NCI-H748 treated with DMSO at 0.1 percent for 48 hours (cell line): ENCODE measurements at places on chromosomes 5 and 9.

- DNase-seq, result no peak
These were observed 266.6 kb downstream of the PIK3R1 start for GRCh38 chr5:68482199-68482598.

- no peak for DNase-seq
These were observed 42.0 kb downstream of the FBXO38 start for GRCh38 chr5:148425808-148426207.

DNA sequence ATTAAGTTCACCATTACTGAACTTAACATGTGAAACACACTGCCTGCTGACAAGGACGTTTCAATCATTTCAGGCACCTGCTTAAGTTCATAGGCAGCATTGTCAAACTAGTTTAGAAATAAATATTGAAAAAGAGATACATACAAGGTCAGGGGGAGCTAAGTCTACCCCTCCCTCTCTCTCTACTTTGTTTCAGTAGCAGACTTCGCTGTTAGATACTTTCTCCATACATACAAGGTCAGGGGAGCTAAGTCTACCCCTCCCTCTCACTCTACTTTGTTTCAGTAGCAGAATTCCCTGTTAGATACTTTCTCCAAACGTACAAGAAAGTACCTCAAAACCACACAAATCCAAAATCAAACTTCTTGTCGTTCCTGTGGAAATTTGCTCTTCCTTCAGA lies 387.4 kb upstream of the PDE4D start:
- DNase-seq, result no peak

- no peak for DNase-seq
These were observed 31.4 kb upstream of the TMC1 start for GRCh38 chr9:72489986-72490385.

DNA sequence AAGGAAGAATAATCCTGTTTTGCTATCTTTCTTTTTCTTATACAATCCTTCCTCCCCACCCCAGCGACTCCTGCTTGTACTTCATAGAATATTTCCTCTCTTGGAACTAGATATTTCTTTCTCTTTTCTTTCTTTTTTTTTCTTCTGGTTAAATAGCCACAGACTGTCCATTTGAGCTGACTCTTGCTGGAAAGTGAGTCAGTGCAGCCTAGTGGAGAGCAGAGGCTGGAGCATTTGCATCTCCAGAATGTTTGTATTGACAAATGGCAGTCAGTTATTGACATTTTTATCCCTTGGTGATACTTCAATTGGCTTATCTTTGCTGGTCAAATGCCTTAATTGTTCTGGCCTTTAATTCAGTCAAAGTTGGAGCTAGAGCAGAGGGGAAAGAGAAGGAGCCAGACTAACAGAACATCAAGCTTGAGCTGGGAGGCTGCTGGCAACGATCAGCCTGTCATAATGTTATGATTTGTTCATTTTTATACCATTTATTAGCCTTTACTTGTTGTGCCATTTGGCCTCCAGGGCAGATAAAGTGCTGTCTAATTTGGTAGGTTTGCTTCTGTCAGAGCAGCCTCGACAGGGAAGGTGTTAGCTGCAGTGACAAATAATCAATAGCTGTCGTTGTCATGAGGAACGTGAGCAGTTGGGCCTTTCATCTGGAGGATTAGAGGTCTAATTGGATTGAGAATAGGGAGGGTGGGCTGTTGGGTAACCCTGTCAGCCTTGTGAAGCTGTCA lies 69.0 kb downstream of the INVS start:
- no peak for DNase-seq

- no peak for DNase-seq
These were observed 9.7 kb upstream of the ORM1 start for GRCh38 chr9:114313186-114313585.

DNA sequence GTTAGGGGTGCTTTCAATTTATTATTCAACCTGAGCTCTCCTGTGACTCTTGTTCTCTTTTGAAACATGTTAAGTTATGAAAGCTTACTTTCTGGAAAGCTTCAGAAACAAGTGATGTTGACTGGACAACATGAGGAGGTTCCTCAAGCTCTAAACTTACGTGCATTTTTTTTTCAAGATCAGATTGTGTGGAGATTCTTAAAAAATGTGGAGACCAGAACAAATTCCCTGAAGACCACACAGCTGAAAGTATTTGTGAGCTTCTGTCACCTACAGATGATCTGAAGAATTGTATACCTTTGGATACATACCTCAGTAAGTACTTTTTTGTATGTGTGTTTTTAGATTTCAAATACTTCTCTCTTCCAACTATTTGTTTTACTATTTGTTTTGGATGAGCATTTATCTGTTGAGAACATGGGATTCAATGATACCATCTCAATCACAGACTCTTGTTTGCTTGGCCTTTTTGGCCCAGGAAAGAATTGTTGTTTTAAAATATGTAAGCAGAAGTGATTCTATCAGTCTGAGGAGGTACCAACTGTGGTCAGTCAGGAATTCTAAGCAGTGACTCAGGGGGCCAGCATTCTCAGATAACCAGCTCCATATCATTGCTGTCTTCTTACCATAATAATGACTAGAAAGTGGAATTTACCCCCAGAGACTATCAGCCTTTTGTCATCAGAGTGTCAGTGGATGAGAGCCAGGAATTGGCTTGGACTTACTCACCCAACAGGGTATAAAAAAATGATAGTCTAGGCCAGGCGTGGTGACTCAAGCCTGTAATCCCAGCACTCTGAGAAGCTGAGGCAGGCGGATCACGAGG lies 34.4 kb upstream of the GLIPR2 start:
- DNase-seq, result no peak

DNA sequence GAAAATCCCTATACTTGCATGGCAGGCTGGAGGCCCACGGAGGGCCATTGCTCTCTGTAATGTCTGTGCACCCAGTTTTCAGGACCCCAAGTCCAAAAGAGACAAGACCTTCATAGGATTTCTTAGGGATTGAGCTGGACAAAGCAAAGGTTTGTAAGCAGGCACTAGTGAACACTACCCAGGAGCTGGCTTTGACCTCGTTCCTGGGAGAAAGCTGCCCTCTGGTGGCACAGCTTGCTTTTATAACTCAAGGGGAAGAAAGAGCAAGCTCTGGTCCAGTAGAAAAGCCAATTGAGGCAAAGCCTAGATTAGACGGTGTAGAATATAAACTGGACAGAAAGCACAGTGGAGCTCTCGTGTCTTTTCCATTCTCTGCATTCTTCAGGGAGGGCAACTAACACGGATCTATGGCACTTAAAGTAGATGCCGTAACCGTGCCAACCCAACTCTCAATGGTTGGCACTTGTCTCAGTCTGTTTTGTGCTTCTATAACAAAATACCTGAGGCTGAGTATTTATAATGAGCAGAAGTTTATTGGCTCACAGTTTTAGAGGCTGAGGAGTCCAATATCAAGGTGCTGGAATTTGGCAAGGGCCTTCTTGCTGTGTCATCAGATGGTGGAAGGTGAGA lies 7.9 kb downstream of the GABRP start:
- peak; percentile 21 for DNase-seq

DNA sequence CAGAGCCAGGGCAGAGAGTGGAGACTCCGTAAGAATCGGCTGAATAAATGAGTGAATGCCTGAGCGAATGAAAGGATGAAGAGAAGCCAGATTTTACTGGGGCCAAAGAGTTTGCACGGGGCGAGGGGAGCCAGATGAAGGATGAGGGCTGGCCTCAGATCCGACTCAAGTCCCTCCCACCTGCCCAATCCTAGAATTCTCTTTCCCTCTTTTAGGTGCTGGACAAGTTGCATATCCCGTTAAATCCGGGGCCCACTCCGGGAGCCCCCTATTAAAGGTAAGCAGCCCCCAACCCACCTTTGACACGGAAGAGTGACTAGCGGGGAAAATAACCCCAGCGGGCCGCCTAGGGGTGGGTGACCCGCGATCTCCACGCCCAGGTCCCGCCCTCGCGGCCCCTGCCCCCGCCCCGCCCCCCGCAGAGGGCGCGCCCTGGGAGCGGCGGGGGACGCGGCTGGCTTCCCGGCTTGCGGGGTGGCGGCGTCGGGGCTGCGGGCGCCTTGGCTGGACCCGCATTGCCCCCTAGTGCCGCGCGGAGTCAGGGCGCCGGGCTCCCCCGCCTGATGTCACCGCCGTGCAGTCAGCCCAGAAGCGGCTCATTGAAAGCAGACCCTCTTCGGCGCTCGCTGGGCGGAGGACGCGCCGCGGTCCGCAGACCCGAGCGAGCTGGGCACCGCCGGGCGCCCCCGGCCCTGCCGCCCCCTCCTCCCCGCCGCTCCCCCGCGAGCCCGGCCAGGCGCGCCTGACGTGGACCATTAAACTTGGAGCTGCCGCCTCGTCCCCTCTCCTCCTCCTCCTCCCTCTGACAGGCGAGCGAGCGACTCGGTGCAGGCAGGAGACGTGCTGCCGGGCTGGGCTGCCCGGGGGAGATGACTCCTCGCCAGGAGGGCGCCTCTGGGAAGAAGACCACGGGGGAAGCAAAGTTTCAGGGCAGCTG lies at the start of gene ADRA1B:
ADRA1B (plus strand) TSS at position 579 of the 937 bp plus-strand sequence. CDS start 424 bp downstream, outside the sequence.
- DNase-seq, result peak; percentile 30

DNA sequence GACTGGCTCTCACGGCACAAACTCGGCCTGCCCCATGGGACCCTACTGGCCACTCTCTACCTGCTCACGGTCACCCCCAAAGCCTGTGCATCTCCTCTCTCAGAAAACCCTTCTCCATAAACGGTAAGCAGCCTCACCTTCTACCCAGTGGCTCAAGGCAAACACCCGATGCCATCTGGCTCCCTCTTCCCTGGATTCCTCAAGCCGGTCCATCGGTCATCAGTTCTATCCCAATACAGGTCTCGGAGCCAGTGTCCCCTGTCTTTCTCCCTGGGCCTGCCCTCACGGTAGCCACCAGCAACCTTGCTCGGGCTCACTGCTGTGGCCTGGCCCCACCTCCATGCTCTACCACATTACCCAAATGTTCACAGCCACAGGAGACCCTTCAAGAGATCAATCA lies 134.1 kb downstream of the ROR2 start:
- DNase-seq, result no peak

DNA sequence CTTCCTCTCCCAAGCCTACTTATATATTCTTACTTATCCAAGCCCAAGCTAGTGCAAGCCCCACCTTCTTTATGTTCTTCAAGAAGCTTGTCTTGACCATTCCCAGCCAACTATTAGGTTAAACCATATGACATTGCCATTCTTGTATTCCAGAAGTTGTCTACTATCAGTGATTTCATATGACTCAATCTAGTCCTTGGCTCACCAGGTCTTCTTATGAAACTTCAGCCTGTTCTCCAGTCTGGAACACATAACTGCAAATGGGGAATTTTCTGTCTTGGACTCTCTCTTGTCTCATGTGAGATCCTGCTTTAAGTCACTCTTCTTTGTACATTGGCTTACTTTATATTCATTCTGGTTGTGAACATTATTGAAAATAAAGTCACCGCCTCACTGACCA lies 130.7 kb downstream of the TTLL11 start:
- no peak for DNase-seq

GRCh38 chr5:31786090-31786631 lies 147.2 kb downstream of the PDZD2 start:
- no peak for DNase-seq

DNA sequence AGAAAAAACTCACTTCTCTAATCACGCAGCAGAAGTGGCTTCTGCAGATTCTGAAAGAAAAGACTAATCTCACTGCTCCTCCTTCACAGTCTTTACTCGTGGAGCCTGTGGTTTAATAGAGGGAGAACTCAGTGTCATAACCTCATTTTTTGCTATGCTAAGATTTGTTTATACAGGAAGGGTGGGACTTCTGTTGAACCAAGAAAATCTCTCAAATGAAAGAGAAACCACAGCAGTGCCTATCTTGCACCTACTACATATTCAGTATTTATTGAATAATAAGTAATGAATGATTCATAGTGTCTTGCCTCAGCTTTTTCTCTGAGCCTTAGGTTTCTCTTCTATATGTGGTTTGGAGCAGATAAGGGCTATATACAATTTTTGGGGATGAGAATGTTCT lies 136.1 kb upstream of the DMAC1 start:
- DNase-seq, result no peak

- DNase-seq, result no peak
These were observed 14.6 kb downstream of the HSPB3 start for GRCh38 chr5:54470128-54470527.

DNA sequence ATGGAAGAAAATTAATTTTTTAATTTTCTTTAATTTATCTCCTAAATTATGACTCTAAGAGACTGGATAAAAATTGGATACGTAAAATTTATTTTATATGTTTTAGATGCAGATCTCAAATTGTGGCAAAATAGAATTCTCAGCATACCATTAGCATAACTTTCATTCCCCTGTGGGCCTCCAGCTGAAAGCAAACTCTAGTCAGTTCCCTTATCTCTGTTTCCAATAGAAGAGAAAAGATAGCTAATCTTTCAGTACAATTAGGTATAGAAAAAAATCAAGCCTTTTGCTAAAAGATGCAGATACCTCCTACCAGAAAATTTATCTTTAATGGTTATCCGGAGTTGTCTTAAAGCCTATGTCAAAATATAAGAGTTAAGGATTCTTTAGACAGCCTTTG lies 1530.6 kb downstream of the EFNA5 start:
- DNase-seq, result no peak

DNA sequence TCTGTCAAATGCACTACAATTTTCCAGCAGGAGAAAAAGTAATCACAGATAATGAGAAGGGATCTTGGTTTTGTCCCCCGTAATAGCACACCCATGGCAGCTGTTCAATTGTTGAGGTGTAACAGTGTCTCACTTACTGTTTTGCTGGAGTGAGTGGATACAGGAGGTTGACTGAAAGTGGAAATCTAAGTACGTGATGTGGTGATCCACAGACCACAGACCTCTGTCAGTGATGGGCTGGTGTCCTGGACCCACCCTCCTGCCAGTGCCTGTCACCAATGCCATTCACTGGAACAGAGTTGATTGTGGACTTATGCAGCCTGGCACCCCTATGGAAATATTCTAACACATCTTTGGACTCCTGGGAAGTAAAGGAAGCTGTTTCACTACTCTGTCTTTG lies 261.7 kb downstream of the TRPM3 start:
- DNase-seq, result no peak

GRCh38 chr5:125450771-125451170 lies 704.3 kb upstream of the ZNF608 start:
- DNase-seq, result no peak
